ENCODE measurements at places on chromosomes 7 and 10.

- DNase-seq, result no peak
Observed at GRCh38 chr10:90804354-90804753, 53.5 kb downstream of the HTR7 start.

DNA sequence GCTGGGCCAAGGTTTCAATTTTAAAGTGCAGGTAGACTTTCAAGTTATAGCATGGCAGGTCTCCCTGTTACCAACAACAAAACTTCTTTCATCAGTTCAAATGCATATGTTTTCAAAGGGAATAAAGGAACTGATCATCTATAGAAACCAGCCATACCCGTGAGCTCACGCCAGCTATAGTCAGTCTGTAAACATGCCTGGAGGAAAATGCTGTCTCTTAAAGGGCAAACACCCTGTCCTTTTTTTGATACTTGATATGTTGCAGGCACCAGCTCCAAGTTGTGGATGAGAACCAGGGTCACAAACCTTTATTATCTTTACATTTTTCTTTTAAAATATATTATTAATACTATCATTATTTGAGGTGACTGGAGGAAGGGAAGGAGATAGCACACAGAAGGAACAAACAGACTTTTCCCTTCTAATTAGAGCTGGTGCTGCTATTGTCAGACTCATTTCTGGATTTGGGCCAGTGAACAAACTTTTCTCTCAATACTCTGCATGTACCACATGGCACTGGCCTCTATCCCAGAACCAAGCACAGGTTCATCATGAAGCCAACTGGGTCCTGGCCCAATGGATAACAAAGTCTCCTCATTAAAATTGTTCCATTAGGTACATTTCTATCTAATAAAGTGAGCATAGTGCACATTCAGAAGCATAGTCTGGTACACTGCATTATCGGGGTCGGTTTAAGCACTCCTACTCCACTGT is 1102.4 kb downstream of the SORCS3 start:
- no peak for DNase-seq

- no peak for DNase-seq
Observed at GRCh38 chr7:37701769-37702168, 18.2 kb downstream of the GPR141 start.

DNA sequence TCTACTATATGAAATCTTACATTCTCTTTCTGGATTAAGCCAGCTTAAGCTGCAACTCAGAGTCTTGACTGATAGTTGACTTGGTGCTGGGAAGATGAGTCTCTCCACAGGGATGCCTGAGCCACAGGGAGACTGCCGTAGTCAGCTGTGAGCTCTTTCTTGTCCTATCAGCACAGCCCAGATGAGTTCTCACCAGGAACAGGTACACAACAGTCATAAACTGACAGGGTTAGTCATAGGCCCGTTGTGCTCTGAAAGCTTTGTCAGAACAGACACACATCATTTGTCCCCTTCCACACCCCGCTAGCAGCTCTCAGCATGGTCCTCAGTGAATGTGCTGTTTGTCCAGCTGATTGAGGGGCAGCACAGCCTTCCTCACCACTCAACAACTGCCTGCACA is 221.6 kb downstream of the RPS24 start:
- DNase-seq, result no peak

DNA sequence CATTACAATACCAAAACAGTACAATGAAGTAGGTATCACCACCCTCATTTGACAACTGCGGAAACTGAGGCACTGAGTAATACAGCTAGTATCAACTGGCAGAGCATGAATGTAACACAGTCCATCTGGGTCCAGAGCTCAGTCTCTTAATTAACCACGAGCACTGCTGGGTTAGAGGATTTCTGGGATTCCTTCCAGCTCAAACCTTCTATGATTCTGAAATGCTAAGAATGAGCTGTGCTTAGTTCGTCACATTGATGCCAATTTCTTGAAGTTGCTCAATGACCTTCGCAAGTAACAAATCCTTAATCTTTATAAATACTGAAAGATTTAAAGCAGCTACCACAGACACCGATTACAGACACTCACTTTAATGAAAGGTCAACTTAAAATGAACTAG is 62.5 kb downstream of the SGMS1 start:
- DNase-seq, result no peak

DNA sequence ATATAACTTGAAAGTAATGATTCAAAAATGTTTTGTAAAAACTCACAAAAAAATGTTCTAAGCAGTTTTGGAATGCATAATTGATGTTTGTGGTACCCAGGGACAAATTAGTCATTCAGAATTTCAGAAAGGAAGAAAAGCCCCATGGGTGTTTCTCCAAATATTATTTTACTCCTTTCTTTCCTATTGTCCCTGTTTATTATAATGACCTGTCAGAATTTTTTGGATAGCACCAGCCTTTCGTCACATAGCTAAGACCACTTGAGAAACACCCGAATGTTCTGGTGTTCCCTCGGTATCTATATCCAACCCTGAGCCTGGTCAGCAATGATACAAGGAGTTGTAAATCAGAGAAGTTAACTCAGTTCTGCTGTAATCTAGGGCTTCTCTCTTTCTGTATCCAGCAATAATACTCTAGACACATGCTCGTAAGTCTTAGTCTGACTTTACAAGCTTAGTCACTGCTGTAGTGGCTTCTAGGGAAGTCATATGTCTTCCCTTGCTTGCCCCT is 64.8 kb upstream of the MEOX2 start:
- no peak for DNase-seq

DNA sequence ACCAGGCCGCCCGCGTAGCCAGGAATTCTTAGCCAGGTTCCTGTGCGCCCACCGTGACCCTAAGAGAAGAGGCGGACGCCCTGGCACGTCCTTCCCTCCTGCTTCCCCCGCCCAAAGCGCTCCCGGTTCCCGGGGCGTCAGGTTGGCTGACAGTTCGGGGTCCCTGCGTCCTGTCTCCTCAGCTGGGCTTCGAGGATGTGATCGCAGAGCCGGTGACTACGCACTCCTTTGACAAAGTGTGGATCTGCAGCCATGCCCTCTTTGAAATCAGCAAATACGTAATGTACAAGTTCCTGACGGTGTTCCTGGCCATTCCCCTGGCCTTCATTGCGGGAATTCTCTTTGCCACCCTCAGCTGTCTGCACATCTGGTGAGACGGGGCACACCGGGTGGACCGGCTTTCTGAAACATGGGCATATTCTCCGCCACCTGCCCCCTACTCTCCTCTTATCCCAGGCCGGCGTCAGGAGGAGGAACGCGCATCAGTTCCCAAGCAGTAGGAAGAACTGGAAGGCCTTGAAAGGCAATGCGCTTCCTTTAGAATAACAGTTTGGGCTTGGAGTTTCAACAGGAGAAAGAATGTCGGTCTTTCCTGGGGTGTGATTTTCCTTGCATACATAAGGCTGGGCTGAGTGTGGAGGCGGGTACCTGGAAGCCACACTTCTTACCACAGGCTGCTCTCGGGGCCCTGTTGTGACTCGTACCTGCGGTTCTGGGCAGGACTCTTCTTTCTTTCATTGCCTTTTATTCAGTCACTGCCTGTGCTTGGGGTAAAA is 728 bp downstream of the CAV2 start:
- peak; percentile 24 for DNase-seq

GRCh38 chr7:138433583-138434443 is 26.2 kb upstream of the TRIM24 start:
- DNase-seq, result no peak

DNA sequence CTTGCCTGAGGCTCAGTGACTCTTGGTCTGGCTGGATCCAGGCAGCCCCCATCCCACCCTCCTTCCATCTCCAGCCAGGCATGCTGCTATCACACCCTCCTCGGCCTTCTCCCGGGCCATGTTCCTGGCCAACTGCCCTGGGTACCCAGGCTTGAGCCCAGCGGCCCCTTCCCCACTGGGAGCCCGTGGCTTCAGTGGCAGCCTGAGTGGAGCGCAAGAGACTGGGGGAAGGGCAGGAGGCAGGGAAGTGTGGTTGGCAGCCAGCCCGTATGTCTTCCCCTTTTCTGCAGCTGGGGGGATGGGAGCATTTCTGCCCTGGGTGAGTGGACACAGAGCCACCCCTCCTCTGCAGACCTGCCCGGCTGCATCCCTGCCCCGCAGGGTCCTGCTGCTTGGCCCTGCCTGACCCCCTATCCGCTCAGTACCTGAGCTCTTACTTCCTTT is 148.5 kb downstream of the ARHGAP22 start:
- peak; percentile 56 for DNase-seq

GRCh38 chr7:19116121-19117090 is 1.0 kb downstream of the TWIST1 start:
- no peak for DNase-seq

DNA sequence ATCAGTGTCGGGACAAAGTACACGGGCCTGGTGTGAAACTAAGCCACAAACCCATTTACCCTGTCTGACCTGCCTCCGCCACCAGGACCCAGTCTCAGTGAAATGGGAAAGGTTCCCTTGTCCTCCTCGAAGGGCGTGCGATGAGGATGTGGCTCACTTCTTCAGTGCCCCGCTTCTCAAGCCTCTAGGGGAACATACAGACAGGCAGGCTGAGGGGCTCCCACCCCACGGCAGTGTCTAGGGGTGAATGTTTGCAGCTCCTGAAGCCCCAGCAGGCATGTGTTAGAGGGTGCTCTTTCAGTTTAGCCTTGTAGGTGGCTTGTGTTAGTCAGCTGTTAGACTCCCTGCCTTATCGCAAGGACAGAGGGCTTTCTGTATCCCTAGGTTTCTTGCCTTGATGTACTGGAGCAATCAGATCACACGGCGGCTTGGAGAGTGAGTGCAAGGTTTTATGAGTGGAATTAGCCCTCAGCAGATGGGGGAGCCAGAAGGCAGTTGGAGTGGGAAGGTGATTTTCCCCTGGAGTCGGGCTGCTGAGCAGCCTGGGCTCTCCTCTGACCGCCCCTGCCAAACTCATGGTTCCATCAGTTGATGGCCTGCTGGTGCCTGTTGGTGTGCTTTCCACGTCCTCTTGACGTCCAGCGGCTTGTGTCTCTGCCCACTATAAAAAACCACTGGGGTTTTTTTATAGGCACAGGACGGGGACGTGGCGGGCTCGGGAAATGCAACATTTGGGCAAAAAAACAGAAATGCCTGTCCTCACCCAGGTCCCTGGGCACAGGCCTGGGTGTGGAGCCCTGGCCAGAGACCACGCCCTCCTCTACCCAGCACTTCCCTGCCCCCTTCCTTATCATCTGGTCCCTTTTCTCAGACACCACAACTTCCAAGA is 759 bp downstream of the NUDT1 start:
- DNase-seq, result no peak

DNA sequence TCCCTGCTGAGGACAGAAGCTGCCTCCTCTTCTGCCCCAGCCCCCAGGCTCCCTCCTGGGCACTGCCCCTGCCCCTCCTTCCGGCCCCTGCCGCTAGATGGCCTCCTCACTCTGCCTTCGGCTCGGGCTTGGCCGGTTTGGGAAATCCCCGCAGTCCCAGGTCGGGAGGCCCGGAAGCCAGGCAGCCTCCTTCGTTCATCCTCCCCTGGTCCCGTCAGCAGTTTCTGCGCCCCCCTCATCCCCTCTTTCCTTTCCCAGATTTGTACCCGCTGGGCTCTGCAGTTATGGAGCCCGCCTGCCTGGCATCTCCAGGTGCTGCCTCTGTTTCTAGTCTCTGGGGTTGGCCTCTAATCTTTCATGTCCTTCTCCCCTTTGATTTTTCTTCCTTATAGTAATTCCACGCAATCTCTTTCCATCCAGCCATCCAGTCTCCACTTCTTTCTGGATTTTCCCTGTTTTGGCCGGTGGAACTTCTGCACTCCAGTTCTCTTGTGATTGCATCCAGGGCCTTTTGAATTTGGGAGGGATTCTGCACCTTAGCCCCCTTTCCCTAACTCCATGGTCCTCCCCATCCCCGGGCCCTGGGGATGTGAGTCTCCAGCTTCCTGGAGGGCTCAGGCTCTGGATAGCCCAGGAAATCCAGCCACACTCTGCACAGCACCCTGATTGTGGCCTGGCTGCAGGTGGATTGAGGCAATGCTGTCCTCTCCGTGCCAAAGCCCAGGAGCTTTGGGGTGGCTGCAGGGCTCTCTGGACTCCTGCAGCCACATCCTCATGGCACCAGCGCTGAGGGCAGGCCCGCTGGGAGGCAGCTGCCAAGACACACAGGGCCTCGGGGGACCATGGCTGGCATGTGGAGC is 3.3 kb upstream of the SHH start:
- DNase-seq, result peak; percentile 79

- DNase-seq, result no peak
Observed at GRCh38 chr7:28180031-28180363, 598 bp downstream of the JAZF1 start.

DNA sequence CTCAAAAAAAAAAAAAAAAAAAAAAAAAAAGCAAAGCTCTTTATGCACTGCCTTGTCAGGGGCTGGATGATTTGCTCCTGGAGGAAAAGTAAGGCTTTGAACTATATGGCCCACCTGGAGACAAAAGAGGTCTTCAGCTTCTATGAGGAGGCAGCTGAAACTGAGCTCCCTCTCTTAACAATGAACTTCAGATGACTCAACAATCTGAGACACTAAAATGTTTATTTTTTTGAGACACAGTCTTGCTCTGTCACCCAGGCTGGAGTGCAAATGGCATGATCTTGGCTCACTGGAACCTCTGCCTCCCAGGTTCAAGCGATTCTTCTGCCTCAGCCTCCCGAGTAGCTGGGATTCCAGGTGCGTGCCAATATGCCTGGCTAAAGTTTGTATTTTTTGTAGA is 36.7 kb downstream of the RAB19 start:
- DNase-seq, result no peak

DNA sequence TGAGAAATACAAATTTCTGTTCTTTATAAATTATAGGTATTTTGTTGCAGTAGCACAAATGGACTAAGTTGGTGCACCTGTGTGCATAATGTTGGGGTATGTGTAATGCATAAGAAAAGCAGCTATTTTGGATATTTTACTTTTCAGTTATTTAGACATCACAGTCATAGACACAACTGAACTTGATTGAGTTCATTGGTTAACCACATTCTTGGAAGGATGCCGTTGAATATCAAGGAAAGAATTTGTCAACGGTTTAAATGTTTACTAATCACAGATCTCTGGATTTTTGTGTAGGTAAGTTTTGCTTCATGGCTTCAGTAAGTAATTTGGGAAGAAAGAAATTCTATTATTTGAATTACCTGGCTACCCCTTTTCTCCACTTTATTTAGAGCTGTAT is 4.1 kb downstream of the OTUD1 start:
- no peak for DNase-seq

DNA sequence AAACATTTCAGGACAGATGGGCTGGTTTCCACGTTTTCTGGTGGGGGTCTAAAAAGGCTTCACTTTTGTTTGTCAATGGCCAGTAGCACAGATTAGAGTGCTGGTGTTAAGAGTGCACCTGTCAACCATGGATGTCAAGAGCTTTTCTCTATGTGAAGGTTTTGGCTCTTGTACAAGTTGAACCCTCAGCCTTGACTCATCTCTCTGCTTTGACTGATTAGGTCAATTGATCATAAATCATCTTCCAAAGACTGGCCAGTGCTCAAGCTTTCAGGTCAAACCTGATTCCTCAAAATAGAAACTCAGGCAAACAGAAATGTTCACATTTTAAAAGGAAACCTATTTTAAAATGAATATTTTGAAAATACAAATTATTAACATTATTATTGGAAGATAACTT is 59.6 kb upstream of the SP4 start:
- DNase-seq, result no peak
